Esophagus (tissue), 2 donors: ENCODE measurements at places on chromosomes 12 and 14. TPM values are rescaled to one million over a fixed set of nuclear protein-coding genes. Genes with fewer than 3 reads are reported as not detected.

Gene NFATC4
- polyA plus RNA-seq = 25.6 TPM

Gene TMEM19
- 32.1 TPM for polyA plus RNA-seq

Gene DBX2
- polyA plus RNA-seq = 0.01 TPM

Gene TPH2
- not detected for polyA plus RNA-seq

Gene SERPINA5
- 0.16 TPM for polyA plus RNA-seq

Gene GALNT9
- not detected for polyA plus RNA-seq

Gene SYNDIG1L
- 0.02 TPM for polyA plus RNA-seq

Gene SLC25A21
- 0.53 TPM for polyA plus RNA-seq

Gene PRH2
- not detected for polyA plus RNA-seq

Gene CDC42BPB
- 29.9 TPM for polyA plus RNA-seq

Gene ARPC3
- 601 TPM for polyA plus RNA-seq

Gene CCDC175
- not detected for polyA plus RNA-seq

Gene AVPR1A
- 0.21 TPM for polyA plus RNA-seq

Gene LRRC43
- polyA plus RNA-seq = not detected

Gene KRT77
- polyA plus RNA-seq = 0.06 TPM

Gene GDF3
- polyA plus RNA-seq = not detected

Gene CNTN1
- polyA plus RNA-seq = 0.28 TPM

Gene EP400
- 17.1 TPM for polyA plus RNA-seq

Gene TUBA1A
- polyA plus RNA-seq = 74.9 TPM

Gene E2F7
- polyA plus RNA-seq = 1.5 TPM

Gene PTPRO
- 0.14 TPM for polyA plus RNA-seq

Gene PPP1R1A
- 1.1 TPM for polyA plus RNA-seq
